ENCODE measurements at places on chromosomes 3 and 15. TPM values are rescaled to one million over a fixed set of nuclear protein-coding genes. Genes with fewer than 3 reads are reported as not detected.

- no peak for DNase-seq
Measured at GRCh38 chr3:67649681-67650080, 4.7 kb downstream of the SUCLG2 start.

GRCh38 chr3:10845839-10846656 lies 30.0 kb downstream of the SLC6A11 start:
- no peak for DNase-seq

BCL2A1 gene
- 0.82 TPM for total RNA-seq

TWF2 gene
- 24.5 TPM for total RNA-seq

CIDEC gene
- total RNA-seq: not detected

DNA sequence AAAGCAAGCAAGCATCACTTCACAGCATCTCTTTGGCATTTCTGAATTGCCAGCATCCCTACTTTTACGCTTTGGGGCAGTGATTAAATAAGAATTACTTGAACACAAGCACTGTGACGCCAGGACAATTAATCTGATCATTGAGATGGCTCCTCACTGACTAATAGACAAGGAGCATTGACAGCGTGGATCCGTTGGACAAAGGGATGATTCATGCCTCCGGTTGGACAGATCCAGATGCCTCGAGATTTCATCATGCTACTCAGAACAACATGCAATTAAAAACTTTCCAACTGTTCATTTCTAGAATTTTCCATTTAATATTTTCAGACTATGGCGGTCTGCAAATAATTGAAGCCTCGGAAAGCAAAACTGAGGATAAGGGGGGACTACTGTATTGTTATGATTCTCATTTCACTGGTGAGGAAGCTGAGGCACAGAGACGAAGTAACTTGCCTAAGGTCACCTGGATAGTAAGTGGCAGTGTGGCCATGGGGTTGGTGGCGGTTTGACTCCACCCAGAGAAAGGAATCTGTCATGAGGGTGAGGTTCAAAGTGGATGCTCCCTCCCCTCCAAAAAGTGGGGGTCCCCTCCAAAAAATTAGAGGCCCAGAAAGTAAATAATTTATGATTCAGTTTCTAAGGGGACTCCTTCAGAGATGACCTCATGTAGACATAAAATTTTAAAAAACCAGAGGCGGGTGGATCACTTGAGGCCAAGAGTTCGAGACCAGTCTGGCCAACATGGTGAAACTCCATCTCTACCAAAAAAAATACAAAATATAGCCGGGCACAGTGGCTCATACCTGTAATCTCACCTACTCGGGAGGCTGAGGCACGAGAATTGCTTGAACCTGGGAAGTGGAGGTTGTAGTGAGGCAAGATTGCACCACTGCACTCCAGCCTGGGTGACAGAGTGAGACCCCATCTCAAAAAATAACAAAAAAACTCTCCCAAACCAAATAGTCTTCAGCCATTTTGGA lies 12.3 kb upstream of the PGPEP1L start:
- DNase-seq: no peak

CSPG5 gene
- total RNA-seq: 115 TPM

- no peak for DNase-seq
Measured at GRCh38 chr15:36782681-36783080, 203.3 kb downstream of the CDIN1 start.

DNA sequence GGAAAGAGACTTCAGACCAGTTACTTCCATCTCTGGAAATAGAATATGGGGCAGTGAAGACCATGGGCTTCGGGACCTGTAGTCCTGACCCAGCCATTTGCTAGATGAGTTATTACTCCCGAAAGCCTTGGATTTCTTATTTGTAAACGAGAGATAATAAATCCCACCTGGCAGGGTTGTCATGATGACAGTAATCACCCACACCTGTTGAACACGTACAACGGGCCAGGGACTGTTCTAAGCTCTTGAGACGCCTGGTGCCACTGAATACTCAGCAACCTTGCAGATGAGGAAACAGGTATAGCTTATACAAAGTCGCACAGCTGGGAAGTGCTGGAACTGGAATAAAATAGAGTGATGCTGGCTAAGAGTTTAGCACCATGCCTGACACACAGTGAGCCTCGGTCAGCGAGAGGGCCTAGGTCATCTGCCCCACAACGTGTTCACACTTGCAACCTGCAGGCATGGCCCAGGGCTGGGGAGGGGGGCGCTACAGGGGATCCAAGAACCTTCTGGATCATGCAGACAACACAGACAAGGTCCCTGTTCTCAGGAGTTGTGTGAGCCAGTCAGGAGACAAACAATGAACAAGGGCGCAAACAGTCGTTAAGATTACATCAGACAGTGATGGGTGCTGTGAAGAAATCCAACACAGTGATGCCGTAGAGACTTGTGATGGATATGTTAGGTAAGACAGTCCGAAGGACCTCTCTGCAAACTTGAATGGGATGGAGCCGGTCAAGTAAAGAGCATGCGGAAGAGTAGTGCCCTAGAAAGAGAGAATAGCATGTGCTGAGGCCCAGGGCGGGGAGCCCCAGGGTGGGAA lies 89.2 kb downstream of the CORO2B start:
- no peak for DNase-seq

EIF5A2 gene
- 7.7 TPM for total RNA-seq

DNA sequence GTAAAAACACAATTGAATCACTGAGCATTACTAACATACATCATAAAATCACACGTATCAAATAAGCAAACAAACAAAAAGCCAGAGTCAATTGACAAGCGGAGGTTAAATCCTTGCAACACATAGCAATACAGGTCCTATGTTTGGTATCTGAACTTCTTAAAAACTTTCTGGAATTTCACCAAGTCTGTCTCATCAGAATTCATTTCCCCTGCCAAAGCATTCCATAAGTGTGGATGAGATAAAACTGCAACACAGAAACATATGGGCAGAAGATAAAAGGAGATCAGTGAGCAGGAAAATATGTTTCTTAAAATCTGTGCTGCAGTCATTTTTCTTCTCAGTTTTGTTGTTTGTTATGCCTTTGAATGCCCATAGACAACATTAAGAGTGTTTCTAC lies 1155.5 kb downstream of the TBL1XR1 start:
- DNase-seq: no peak

- DNase-seq: no peak
Measured at GRCh38 chr15:55074431-55074830, 122.3 kb downstream of the RSL24D1 start.

DNA sequence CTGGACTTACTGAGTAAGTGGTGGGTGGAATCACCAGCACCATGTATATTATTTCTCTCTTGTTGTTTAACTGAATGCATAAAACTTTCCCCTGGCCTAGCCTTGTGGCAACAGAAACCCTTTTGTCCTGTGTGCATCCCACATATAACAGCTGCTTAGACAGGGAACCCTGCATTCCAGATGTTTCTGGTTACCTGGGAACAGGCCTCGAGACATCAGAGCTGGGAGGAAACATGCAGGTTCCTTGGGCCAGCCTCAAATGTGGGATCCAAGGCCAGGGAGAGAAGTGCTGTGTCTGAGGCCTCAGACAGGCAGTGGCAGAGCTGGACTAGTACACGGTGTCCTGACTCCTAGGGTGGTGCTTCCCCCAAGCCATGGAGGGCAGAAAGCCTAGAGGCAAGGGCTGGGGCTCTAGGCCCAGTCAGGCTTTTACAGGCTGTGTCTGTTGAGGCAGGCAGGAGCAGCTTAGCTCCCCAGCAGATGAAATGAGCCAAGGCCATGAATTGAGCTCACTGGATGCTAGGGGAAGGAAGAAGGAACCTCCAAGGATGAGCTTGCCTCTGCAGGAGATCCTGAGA lies 57.7 kb downstream of the ITGA11 start:
- DNase-seq: no peak

DNA sequence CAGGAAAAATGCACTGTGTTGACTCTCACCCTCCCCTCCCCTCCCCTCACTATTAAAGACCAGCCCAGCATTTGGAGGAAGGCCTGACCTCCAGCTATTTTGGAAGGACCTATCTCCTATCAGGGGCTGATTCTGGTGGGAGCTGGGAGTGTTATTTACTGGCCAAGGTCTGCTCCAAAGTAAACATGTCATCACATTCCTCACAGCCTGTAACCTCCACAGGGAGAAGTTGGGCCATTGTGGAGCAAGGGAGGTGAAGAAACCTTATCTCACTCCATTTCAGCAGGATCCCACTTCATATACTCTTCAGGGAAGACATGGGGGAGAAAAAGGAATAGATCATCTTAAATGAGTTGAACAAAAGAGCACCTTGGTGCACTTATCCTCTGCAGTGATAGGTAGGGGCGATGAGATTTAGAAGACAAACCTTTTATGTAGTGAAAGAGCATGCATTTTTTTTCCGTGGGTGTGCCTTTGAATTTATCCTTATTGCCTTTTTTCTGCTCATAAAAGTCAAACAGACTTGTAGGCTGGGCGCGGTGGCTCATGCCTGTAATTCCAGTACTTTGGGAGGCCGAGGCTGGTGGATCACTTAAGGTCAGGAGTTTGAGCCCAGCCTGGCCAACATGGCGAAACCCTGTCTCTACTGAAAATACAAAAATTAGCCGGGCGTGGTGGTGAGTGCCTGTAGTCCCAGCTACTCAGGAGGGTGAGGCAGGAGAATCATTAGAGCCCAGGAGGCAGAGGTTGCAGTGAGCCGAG lies 15.6 kb upstream of the FLNB start:
- no peak for DNase-seq

EBLN2 gene
- 3.7 TPM for total RNA-seq

MAP4 gene
- 258 TPM for total RNA-seq

DNA sequence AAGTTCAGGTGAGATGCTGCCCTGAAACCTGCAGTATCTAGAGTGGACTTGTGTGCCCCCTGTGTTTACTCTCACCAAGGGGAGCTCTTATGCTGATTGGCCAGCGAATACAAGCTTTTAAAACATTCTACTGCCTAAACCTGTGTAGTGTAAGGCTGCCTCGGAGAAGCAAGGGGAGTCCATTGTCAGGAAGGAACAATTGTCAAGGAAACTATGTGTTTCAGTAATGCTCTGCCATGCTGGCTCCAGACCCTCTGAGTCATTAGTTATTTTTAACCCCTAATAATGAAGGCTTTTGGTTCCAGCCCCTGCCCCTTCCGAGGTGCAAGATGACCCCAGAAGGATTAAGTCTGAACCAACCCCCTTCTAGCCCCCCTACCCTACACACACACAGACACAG lies 66.1 kb upstream of the CHMP2B start:
- DNase-seq: no peak

- DNase-seq: no peak
Measured at GRCh38 chr3:108099679-108100428, 9.0 kb upstream of the CD47 start.

DNA sequence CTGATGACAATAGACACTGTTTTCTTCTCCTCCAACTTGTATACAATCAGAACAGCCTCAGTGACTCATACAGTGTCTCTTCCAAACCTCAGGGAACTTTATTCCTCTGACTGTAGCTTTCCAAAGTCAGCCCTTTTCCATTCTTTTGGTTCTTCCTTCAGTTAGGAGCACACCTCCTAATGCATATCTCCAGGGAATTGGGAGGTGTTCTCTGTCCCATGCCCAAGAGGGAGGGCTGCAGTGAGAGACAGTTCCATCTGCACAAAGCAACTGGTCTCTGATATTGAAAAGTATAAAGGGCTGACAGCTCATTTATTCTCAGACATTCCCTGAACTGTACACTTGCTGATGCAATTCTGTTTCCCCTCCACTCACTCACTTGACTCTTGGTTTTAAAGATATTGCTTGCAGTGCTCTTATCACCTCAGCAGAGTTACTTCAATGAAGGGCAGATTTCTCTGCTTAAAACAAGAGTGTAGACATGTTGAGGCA lies 337.8 kb upstream of the TBC1D5 start:
- DNase-seq: no peak

PDIA5 gene
- total RNA-seq: 2.0 TPM
